ENCODE measurements at places on chromosomes 4 and X.

GRCh38 chr4:47482326-47482725 is 2.7 kb upstream of the ATP10D start:
- DNase-seq, result no peak

GRCh38 chr4:150906987-150907633 is 108.0 kb downstream of the LRBA start:
- DNase-seq, result no peak

DNA sequence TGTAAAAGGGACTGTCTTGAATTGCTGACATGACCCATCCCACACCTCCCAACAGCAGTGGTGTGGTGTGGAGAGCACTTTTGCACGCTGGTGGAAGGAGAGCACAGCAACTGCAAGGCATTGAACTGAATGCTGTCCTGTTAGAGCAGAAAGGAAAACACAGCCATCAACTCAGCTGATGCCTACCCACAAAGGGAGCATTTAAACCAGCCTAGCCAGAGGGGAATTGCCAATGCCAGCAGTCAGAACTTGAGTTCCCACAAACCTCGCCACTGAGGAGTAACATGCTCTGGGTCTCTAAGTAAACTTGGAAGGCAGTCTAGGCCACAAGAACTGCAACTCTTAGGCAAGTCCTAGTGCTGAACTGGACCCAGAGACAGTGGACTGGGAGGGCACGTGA is 31.9 kb downstream of the MAGED4 start:
- DNase-seq, result no peak

- DNase-seq, result no peak
These were observed 134.2 kb upstream of the PAQR3 start for GRCh38 chr4:79073471-79073870.

DNA sequence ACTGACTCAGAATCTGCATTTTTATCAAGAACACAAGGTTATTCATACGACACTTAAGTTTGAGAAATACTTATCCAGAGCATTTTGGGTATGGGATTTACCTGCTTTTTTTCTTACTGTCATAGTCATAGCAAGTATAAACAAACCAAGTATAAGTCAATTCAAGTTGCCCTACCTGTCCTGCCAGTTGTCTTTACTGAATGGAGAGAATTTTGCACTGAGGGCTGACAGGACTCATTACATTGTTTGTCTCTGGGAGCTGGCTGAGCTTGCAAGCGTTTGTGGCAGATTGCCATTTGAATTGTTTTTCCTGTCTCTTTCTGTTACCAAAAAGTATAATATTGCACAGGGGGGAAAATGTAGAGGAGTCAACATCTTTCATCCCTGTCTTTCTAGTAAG is 278.9 kb upstream of the MAGEC2 start:
- no peak for DNase-seq

DNA sequence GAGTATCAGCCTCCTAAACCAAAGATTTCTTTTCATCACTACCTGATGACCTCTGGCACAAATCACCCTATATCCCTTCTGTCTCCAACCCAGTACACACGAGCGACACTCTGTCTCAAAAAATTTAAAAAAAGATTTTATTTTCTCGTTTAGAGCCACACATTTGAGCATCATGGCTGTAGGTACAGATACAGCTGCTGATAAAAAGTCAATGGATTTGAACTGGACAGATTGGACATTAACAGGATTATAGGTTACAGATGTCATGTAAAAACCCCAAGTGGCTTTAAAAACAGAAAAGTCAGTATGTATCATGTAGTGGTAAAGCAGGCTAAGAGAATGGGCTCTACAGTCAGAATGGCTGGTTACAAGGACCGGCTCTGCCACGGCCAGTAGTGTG is 171.1 kb downstream of the SCFD2 start:
- DNase-seq, result no peak

GRCh38 chr4:45324455-45325417 is 598.4 kb upstream of the GNPDA2 start:
- no peak for DNase-seq

GRCh38 chrX:17431171-17431570 is 56.2 kb downstream of the NHS start:
- no peak for DNase-seq

- no peak for DNase-seq
These were observed 79.5 kb downstream of the SPRY1 start for GRCh38 chr4:123476089-123476488.

DNA sequence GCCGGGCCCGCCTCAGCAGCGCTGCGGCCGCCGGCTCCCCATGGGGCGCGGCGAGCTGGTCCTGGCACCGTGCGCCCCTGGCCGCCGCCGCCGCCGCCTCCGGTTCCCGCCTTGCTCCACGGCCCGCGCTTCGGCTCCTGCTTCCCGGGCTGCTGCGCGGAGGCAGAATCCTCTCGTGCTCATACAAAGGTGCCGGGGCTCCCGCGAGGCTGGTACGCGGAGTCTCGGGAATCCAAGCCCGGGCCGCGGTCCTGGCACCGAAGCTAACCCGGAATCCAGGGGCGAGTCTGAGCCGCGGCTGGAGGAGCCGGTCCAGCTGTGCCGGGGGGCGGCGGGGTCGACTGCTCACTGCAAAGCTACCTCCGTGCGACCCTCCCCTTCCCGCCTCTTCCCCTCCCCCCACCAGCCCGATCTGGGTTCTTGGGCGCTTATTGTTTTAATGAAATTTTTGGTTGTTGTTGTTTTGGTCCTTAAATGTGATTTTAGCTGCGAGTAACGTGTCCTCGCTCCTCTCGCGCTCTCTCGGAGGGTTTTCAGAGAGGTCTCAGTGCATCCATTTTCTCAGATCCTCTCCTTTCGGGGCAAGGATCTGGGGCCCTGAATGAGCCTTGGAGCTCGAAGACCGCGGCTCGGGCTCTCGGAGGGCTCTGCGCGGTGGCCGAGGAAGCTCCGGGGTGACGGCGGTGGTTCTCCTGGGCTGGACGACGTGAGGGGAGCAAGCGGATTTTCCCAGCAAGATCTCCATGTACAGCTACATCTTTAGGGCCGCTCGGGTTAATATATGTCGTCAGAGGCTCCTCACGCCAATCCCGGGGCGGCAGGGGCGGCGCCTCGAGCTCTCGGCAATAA is at the start of gene HAND2:
TSS of gene HAND2 (minus strand) at position 753 of the 849 bp plus-strand sequence. CDS start 940 bp downstream, outside the sequence.
- peak; percentile 68 for DNase-seq

GRCh38 chr4:134470544-134470943 is 269.0 kb upstream of the PABPC4L start:
- DNase-seq, result peak; percentile 24

- no peak for DNase-seq
These were observed 106.4 kb upstream of the GPM6B start for GRCh38 chrX:13923289-13923688.

DNA sequence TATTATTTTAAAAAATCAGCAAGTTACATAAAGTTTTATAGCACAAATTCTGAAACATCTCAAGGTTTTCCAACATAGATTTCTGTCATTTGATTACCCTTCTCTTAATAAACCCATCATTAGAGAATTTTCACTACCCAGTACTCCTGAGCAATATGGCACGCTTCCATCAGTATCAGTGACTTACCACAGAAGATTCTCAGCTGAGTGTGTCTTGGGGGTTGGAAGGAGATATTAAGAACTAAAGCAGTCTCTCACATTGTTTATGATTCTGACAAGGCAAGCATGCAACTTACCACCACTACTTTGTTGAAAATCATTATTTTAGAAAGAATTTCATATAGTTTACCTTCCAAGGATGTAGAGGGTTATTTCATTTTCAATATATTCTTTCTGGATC is 67.7 kb downstream of the INPP4B start:
- DNase-seq, result no peak

- peak; percentile 59 for DNase-seq
These were observed 668 bp upstream of the TAPT1 start for GRCh38 chr4:16226816-16227461.

GRCh38 chr4:107275225-107275624 is 239.1 kb upstream of the DKK2 start:
- DNase-seq, result no peak

DNA sequence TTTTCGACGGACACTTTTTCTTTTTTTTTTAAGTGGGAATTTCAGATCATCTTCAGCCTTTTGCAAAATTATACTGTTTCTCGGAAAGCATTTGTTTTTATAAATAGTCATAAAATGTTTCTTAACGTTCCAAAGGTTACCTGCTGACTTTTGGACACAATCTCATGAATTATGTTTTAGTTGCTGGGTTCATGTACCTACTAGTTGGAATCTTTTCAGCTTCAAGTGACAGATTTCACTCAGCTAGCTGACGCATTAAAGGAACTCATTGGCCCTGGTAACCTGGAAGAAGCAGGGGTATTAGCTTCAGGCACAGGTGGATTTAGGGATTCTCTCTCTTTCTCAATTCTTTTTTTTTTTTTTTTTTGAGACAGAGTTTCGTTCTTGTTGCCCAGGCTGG is 66.5 kb downstream of the TMEM131L start:
- no peak for DNase-seq

DNA sequence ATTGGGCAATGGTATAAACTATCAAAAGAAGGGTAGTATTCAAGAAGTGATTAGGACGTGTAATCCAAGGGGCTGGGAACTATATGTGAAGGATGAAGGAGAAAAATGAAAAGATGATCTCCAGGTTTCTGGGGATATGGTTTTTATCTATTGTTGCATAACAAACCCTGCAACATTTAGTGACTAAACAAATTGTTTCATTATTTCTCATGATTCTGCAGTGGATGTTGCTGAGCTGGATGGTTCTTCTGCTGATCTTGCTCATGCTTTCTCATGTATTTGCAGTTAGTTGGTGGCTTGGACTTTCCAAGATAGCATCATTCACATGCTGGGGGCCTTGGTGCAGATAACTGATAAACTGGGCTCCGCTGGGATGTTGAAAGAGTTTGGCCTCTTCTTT is 29.1 kb downstream of the PHOX2B start:
- DNase-seq, result no peak

- no peak for DNase-seq
These were observed 5.3 kb downstream of the TMEM271 start for GRCh38 chr4:570754-571153.

- DNase-seq, result peak; percentile 67
These were observed 997.4 kb upstream of the PRKX start for GRCh38 chrX:4710618-4711433.

DNA sequence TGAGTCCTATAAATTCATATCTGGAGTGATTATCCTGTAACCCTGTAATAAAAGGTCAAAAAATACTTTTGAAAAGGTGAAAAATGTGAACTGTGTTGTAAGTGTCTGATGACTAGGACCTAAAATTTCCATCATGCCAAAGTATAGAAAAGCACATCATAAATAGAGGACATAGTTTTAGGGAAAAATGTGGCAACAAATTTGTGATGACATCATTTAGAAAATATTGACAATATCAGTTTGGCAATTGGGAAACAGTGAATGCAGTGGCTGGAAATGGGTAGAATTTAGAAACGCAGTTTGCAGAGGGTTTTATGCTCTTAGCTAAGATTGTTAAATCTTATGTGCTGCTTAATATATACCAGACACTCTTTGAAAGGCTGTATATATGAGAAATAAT is 1464.8 kb downstream of the RAPGEF2 start:
- DNase-seq, result no peak

- no peak for DNase-seq
These were observed 7.9 kb downstream of the TRPC3 start for GRCh38 chr4:121943941-121944340.

- DNase-seq, result no peak
These were observed 38.8 kb upstream of the TADA2B start for GRCh38 chr4:7004331-7004730.

GRCh38 chr4:76620723-76621468 is 185.9 kb downstream of the SHROOM3 start:
- peak; percentile 54 for DNase-seq

DNA sequence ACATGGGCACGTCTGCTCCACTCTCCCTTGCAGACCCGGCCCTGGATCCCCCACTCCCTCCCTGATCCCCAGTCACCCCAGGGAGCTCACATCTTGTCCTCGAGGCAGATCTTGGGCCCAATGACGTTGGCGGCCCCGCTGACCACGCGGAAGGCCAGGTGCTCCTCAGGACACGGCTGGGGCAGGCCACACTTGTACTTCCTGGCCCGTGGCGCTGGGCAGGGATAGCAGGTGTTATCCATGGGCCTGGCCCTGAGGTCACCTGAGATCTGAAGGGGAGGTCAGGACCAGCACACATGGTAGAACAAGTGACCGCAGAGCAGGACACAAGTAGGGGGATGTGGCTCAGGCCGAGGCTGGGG is 7.7 kb downstream of the FAM3A start:
- no peak for DNase-seq

DNA sequence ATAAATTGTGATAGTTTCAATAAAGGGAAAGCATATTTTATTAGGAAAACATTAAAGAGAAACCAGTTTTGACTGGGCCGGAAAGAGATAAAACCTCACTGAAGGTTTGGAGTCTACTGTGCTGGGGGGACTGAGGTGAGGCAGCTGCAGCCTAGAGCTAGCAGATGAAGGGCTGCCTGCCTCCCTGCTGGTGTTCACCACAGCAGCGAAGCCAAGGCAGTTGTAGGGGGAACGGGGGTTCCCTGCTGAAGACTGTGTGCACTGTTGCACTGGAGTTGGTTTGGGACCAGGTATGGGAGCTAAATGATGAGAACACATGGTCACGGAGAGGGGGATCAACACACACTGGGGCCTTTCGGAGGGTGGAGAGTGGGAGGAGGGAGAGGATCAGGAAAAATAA is 546.5 kb upstream of the SMIM31 start:
- DNase-seq, result no peak

GRCh38 chrX:147550217-147550616 is 361.5 kb upstream of the FMR1 start:
- peak; percentile 13 for DNase-seq

DNA sequence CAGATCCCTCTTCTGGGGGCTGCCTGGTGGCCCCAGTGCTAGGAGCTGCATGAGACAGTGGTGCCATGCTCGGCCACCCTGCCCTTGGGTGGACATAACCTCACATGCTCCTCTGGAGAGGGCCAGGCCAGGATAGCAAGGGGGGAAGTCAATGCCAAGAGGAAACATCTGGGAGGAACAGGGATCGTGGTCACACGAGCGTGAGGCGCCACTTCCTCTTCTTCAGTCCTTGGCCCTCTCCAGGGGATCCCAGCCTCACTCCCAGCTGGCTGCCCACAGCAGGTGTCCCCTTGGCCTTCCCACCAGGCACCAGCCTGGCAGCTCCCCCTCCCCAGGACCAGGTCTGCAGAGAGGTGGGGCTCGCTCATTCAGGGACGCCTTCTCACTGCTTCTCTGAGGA is 28.6 kb downstream of the TBC1D14 start:
- no peak for DNase-seq

DNA sequence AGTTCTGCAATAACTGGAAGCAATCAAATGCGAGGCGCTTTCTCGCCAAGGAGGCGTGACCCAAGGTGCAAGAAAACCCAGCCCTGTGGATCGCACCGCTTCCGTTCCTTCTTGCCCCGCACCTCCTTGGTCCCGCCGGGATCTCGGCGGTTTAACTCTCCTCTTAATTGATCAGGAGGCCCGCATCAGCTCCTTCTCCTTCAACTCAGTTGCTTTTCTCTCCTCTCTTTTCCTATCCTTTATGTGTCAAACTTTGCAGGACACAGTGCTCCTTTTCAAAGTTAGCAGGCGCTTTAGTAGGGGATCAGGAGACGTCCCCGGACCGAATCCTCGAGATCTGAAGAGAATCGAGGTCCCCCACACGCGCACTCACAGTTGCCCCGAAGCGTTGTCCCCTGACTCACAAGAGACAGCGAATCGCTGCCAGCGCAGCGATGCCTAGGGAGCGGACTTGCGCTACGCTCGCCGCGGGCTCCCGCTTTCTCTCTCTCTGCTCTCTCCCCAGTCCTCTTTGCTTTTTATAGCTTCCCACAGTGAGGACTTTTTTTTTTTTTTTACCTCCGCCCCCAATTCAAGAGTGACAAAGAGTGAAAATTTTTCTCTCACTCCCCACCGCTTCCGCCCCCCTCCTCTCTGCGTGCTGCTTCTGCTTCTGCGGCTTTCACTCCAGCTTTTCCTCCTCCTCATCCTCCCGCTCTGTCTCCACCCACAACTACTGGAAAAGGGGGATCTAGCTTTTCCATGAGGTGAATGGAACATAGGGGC is at the start of gene DKK2:
TSS of gene DKK2 (minus strand) at position 495 of the 765 bp plus-strand sequence. CDS start 722 bp downstream, outside the sequence.
- DNase-seq, result peak; percentile 13

All from body of pancreas (tissue), 4 donors.